ENCODE measurements at places on chromosomes 12 and 14.

- DNase-seq = no peak
Measured at GRCh38 chr12:51406290-51406689, 15.1 kb upstream of the GALNT6 start.

- no peak for DNase-seq
Measured at GRCh38 chr12:74337951-74338350, 199.7 kb upstream of the ATXN7L3B start.

- DNase-seq = no peak
Measured at GRCh38 chr14:71086567-71086966, 179.3 kb downstream of the PCNX1 start.

DNA sequence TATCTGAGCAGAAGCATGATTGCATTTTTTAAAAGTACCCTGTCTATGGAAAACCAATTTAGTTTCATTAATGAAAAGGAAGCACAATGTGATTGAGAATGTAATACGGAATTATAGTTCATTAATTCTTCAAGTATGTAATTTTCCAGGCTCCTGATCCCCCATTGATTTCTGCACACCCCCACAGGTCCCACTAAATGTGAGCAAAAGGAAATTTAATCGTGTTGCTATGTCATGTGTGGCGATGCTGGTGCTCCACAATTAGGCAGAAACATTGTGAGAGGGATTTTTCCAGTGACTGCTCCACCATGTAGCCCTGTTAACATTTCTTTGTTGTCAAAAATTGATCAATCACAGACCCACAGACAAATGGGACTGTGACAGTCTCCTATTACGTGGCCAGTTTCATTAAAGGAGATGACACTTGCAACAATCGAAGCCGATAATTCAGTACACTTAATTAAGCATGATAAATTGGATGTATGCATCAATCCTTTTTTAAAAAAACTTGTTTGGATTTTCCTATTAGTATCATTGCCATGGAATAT lies 306.0 kb downstream of the NELL2 start:
- DNase-seq = no peak

GRCh38 chr12:54240129-54240528 lies 39.8 kb downstream of the CBX5 start:
- no peak for DNase-seq

DNA sequence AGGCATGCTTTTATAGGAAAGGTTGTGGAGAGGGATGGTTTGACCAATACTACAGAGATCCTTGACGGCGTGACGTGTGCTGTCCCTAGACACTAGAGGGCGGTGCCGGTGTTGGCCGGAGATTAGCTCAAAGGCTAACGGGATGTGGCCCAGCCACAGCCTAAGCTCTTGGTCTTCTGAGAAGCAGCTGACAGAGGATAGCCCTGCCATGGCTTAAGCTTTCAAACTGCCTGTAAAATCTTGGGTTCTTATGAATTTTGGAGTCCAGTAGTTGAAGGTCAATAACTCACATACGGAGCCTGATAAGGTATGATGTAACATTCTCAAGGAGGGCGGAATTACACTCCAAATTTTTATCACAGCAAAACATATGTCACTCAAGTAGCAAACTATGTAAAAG lies 515.7 kb upstream of the ATXN7L3B start:
- DNase-seq = no peak
